ENCODE measurements at places on chromosomes 16 and 17. TPM values are rescaled to one million over a fixed set of nuclear protein-coding genes. Genes with fewer than 3 reads are reported as not detected.
A peak's percentile ranks its signal among the peaks of the same experiment; 100 is the strongest.

DNA sequence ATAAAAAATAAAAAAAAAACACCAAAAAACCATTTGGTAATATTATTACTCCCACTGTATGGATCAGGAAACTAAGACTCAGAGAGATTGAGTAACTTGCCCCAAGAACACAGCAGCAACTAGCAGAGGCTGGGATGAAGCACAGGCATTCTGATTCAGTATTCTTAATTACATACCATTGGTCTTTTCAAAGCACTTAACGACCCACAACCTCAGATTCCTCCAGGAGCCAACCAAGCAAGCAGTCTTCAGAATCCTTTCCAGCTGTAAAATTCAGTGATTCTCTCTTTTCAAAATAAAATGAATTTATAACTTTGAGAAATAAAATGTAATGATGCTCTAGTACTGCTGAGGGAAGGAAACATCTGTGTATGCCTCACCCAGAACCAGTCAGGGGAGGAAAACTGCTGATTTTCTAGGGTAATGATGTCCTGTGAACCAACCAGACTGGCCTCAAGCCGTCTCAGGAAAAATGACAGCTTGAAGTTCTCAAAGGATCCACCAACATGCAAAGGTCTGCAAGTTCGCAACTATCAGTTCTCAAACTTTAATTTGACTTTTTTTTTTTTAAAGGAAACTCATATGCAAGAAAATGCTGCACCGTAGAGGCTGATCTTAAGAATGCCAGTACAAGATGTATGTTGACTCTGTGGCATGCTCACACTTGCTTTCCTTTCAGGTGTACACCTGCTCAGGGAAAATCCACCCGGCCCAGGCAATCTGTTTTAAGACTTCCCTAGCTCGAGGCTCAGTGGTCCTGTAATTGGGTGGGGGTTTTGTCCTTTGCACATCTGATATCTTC, 9.0 kb downstream of the CUEDC1 start:
- no peaks in the 10 kb centered on the region for H3K36me3 ChIP-seq
- H3K27ac ChIP-seq = peak overlapping the region; percentile 94
- H3K4me1 ChIP-seq = no peaks in the 10 kb centered on the region
- peak overlapping the region; percentile 27 for H3K4me3 ChIP-seq

Gene TP53TG3
- total RNA-seq = not detected

Gene GAST
- not detected for total RNA-seq

DNA sequence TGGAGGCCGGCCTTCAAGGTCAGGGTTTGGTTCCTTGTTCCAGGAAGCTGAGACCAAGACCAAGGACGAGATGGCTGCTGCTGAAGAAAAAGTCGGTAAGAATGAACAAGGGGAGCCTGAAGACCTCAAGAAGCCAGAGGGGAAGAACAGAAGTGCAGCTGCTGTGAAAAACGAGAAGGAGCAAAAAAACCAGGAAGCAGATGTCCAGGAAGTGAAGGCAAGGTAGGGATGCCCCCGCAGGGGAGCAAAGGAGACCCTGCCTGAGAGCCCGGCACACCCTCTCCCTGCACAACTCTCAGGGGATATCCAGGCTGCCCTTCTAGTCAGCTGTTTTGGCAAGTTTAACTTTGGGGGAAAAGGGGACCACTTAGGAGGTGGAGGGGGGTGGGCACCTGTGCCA, 29.0 kb downstream of the RNF213 start:
- H3K4me1 ChIP-seq = no peaks in the 10 kb centered on the region
- H3K27ac ChIP-seq = no peak overlapping the region
- DNase-seq = no peak
- no peak overlapping the region for H3K4me3 ChIP-seq

DNA sequence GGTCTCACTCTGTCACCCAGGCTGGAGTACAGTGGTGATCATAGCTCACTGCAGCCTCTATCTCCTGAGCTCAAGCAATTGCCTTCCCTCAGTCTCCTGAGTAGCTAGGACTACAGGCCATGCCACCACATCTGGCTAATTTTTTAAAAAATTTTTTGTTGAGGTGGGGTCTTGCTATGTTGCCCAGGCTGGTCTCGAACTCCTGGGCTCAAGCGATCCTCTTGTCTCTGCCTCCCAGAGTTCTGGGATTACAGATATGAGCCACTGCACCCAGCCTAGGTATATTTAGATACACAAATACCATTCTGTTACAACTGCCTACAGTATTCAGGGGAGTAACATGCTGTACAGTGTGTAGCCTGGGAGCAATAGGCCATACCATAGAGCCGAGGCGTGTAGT, 14.3 kb downstream of the POLR3E start:
- no peak overlapping the region for H3K27ac ChIP-seq
- H3K27me3 ChIP-seq = no peaks in the 10 kb centered on the region
- no peak for DNase-seq
- no peak overlapping the region for H3K4me3 ChIP-seq

- DNase-seq = no peak
- H3K4me3 ChIP-seq = no peak overlapping the region
- H3K4me1 ChIP-seq = no peaks in the 10 kb centered on the region
Observed at GRCh38 chr17:79338152-79338551, 263.5 kb downstream of the ENGASE start.

Gene HSD11B2
- total RNA-seq = not detected

Gene KRT36
- not detected for total RNA-seq

- no peaks in the 10 kb centered on the region for H3K4me1 ChIP-seq
- no peak overlapping the region for H3K27ac ChIP-seq
- H3K27me3 ChIP-seq = no peaks in the 10 kb centered on the region
- no peak overlapping the region for H3K4me3 ChIP-seq
- no peak for DNase-seq
- H3K36me3 ChIP-seq = no peaks in the 10 kb centered on the region
Observed at GRCh38 chr17:81489998-81490992, 22.3 kb downstream of the ACTG1 start.

- DNase-seq = no peak
- no peak overlapping the region for H3K4me3 ChIP-seq
- H3K27ac ChIP-seq = no peak overlapping the region
- no peaks in the 10 kb centered on the region for H3K4me1 ChIP-seq
Observed at GRCh38 chr17:34740565-34741520, 161.5 kb downstream of the TMEM132E start.

GRCh38 chr16:53629151-53629550, 74.5 kb downstream of the RPGRIP1L start:
- no peaks in the 10 kb centered on the region for H3K36me3 ChIP-seq
- no peak overlapping the region for H3K27ac ChIP-seq
- no peak overlapping the region for H3K4me3 ChIP-seq
- H3K27me3 ChIP-seq = no peaks in the 10 kb centered on the region
- DNase-seq = no peak
- no peaks in the 10 kb centered on the region for H3K4me1 ChIP-seq

GRCh38 chr17:18179196-18179595, 4.4 kb upstream of the ALKBH5 start:
- no peaks in the 10 kb centered on the region for H3K4me1 ChIP-seq
- no peak overlapping the region for H3K27ac ChIP-seq
- H3K36me3 ChIP-seq = no peaks in the 10 kb centered on the region
- no peaks in the 10 kb centered on the region for H3K27me3 ChIP-seq
- H3K4me3 ChIP-seq = no peak overlapping the region

GRCh38 chr17:66123163-66123562, 68.8 kb downstream of the CEP112 start:
- no peak for DNase-seq
- H3K4me3 ChIP-seq = no peak overlapping the region
- H3K4me1 ChIP-seq = no peaks in the 10 kb centered on the region
- peaks cover 5% of the 10 kb centered on the region for H3K36me3 ChIP-seq
- H3K27ac ChIP-seq = no peak overlapping the region
- H3K27me3 ChIP-seq = no peaks in the 10 kb centered on the region

DNA sequence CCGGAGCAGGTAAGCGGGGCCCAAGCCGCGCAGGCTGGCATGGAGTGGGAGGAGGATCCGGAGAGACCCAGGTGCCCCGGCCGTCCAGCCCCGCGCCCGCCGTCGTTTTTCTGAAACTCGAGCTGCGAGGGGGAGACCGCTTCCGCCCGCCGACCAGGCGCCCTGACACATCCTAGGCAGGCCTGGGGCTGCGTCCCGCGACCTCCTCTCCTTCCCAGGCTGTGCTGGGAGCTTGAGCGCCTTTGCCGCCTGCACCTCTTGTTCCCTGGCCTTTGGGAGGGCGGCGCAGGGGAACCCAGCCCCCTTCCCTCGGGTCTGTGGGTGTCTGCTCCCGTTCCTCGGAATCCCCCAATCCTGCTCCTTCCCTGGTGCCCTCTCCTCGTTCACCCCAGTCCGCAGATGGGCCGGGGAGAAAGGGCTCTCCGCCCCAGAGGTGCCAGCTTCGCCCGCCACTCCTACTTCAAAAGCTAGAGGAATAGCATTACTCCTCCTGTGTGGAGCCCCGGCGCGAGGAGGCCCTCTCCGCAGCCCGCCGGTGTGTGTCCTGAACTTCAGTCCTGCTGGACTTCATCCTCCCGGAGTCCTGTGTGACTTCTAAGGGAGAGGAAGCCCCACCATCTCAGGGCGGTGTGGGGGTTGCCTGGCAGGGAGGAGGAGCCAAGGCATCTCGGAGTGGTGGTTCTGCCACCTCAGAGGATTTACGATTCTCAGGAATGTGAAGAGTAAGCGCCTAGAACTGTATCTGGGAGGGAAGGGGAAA, 1.0 kb downstream of the NHERF1 start:
- DNase-seq = no peak
- H3K27ac ChIP-seq = peak overlapping the region; percentile 82
- H3K4me1 ChIP-seq = peaks cover 52% of the 10 kb centered on the region
- peak overlapping the region; percentile 64 for H3K4me3 ChIP-seq

GRCh38 chr17:38542286-38542685, 63.5 kb downstream of the SRCIN1 start:
- H3K27me3 ChIP-seq = no peaks in the 10 kb centered on the region
- H3K36me3 ChIP-seq = no peaks in the 10 kb centered on the region
- H3K27ac ChIP-seq = no peak overlapping the region
- H3K4me3 ChIP-seq = no peak overlapping the region
- no peaks in the 10 kb centered on the region for H3K4me1 ChIP-seq

- H3K27me3 ChIP-seq = no peaks in the 10 kb centered on the region
- no peaks in the 10 kb centered on the region for H3K36me3 ChIP-seq
- peak; percentile 67 for DNase-seq
- no peak overlapping the region for H3K4me3 ChIP-seq
- no peaks in the 10 kb centered on the region for H3K4me1 ChIP-seq
Observed at GRCh38 chr16:4231367-4231766, 10.5 kb downstream of the SRL start.

GRCh38 chr17:72812823-72813222, 279.7 kb downstream of the SLC39A11 start:
- H3K27me3 ChIP-seq = no peaks in the 10 kb centered on the region
- no peaks in the 10 kb centered on the region for H3K4me1 ChIP-seq
- DNase-seq = no peak

DNA sequence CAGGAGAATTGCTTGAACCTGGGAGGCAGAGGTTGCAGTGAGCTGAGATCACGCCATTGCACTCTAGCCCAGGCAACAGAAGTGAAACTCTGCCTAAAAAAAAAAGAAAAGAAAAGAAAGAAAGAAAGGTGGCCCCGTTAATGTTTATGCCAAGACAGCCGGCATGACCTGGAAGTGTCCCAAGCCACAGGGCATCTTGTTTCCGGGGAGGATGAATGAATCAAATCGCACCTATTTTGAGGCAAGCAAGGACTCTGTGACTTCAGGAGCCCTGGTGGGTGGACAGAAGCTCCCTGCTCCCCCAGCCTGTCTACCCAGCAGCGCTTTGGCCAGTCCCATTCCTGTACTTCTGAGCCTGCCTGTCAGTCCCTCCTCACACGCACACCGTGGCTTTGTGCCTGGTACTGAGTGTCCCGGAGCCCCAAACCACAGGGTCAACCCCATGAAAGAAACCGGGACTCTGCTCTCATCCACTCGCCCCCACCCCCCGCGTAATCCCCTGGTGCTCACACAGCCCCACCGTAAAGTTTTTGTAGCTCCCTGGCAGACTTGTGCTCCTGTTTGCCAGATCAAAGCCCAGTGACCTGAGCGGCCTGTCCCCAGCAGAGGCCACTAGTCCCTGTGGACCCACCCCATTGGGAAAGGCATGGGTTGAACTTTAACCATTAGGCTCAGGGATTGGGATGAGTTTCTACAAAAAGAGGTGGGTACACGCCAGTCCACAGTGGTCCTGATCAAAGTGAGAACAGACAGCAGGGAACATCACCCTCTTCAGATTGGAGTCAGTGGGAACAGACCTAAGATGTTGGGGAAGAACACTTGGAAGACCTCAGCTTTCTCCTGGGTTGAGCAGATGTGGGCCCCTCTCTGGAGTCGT, 19.3 kb downstream of the CD2BP2 start:
- no peak for DNase-seq
- H3K27me3 ChIP-seq = no peaks in the 10 kb centered on the region
- H3K4me1 ChIP-seq = no peaks in the 10 kb centered on the region
- peak overlapping the region; percentile 99 for H3K27ac ChIP-seq

DNA sequence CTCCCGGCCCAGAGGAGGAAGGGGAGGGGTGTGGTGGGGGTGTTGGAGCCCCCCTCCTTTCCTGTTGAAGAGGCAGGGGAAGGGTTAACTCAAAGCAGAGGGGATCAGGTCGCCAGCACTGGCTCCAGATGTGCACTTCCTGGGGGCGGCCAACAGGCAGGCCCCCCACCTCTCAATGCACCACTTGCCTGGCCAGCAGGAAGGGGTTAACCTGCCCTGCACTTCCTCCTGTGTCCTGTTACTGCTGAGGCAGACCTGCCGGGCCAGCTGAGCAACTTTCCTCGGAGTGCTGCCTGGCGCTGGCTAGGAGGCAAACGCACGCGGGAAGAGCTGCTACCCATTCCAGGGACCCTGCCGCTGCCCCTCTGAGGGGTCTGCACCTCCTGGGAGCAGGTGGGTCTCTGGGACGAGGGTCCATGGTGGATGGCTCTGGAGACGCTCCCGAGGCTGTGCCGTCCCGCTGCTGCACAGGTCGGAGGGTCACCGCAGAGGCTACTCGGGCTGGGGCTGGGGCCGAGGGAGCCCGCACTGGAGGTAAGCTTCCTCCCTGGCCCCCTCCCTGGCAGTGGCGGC, at the start of gene EPN3:
Gene EPN3 (plus strand): TSS at position 284 of the 573 bp plus-strand sequence. CDS start 3,822 bp downstream, outside the sequence.
- H3K27me3 ChIP-seq = no peaks in the 10 kb centered on the region
- no peaks in the 10 kb centered on the region for H3K4me1 ChIP-seq
- H3K27ac ChIP-seq = peak within 1 kb of the TSS; percentile 85

Gene BRICD5
- total RNA-seq = 1.6 TPM

Gene PRRT2
- total RNA-seq = 0.52 TPM

Gene SEPTIN1
- total RNA-seq = not detected

- DNase-seq = no peak
- H3K4me3 ChIP-seq = no peak overlapping the region
- H3K27ac ChIP-seq = no peak overlapping the region
Observed at GRCh38 chr17:64532409-64532808, 25.6 kb downstream of the CEP95 start.

GRCh38 chr17:19551591-19552148, 18.0 kb downstream of the SLC47A1 start:
- H3K27me3 ChIP-seq = no peaks in the 10 kb centered on the region
- DNase-seq = no peak
- no peak overlapping the region for H3K4me3 ChIP-seq
- H3K4me1 ChIP-seq = no peaks in the 10 kb centered on the region

GRCh38 chr16:5064915-5065314, 841 bp downstream of the C16orf89 start:
- H3K27me3 ChIP-seq = no peaks in the 10 kb centered on the region
- no peak for DNase-seq
- no peaks in the 10 kb centered on the region for H3K36me3 ChIP-seq
- peaks cover 8% of the 10 kb centered on the region for H3K4me1 ChIP-seq
- H3K27ac ChIP-seq = no peak overlapping the region
- H3K4me3 ChIP-seq = no peak overlapping the region
